H7 (cell line): ENCODE measurements at places on chromosomes 4 and X. TPM values are rescaled to one million over a fixed set of nuclear protein-coding genes. Genes with fewer than 3 reads are reported as not detected.

The TMPRSS11E gene
- 3.5 and 3.6 TPM in 2 replicates for total RNA-seq

The GLUD2 gene
- 1.0 and 1.3 TPM in 2 replicates for total RNA-seq

The TKTL1 gene
- total RNA-seq = 1.6 TPM in 1 of 2 replicates, not detected in the other

The TCEAL7 gene
- 4.5 and 6.5 TPM in 2 replicates for total RNA-seq

The FRMD7 gene
- total RNA-seq = 0.14 TPM in 1 of 2 replicates, not detected in the other

The CCSER1 gene
- 0.67 and 1.1 TPM in 2 replicates for total RNA-seq

The TECRL gene
- total RNA-seq = not detected in 2 replicates

The FMR1NB gene
- not detected in 2 replicates for total RNA-seq

The PNMA6F gene
- total RNA-seq = not detected in 2 replicates

The TMEM271 gene
- 0.41 and 0.59 TPM in 2 replicates for total RNA-seq

The PCDH19 gene
- 1.1 and 2.4 TPM in 2 replicates for total RNA-seq

The SH3BGRL gene
- 51.7 and 65.3 TPM in 2 replicates for total RNA-seq

The GAGE1 gene
- total RNA-seq = not detected in 2 replicates
